ENCODE measurements at places on chromosomes 4 and X.

DNA sequence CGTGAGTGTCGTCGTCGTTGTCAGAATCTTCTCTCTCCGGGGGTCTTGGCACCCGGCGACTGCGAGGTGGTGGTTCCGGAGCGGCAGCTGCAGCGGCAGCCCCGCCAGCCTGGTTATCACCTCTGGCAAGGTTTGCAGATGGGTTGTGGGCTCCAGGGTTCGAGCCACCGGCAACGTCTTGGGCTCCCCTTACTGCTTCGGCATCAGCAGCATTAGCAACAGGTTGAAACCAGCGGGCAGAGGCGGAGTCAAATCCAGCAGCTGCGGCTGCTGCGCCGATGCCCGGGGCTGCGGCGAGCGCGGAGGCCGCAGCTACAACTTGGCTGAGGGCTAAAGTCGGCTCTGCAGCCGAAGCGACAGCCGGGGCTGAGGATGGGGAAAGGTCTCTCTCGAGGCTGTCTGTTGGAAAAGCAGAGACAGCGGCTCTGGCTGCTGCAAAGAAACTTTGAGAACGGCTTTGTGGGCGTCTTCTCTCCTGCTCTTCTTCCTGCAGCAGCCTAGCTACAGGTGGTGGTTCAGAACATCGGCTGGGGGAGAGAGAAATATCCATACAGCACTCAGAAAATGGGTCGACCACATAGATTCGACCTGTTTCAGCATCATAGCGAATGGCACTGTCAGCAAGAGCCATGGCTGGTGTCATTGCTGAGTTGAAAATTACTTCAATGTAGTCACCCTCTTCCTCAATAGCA is 3.6 kb downstream of the IRS4 start:
- DNase-seq: no peak

- no peak for DNase-seq
Observed at GRCh38 chr4:89212666-89213381, 94.8 kb downstream of the GPRIN3 start.

DNA sequence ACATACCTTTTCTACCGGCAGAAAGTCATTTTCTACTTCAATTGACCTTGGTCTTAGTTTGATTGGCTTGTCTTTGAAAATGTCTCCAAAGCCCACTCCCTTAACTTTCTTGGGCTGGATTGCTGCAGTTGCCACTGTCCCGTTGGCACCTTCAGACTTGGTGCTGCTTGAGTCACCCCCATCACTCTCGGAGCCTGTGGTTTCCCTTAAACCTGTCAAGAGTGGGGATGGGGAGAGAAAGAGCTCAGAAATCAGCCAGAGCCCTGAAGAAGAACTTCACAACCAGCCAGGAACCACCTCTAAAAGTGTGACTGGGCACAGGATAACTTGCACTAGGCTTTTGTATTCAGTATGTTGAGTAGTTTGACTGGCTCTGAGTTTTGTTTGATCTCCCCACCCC is 168.5 kb upstream of the MAP3K15 start:
- peak; percentile 34 for DNase-seq

- no peak for DNase-seq
Observed at GRCh38 chr4:71460371-71460770, 121.6 kb downstream of the SLC4A4 start.

- DNase-seq: no peak
Observed at GRCh38 chr4:101697266-101697665, 93.3 kb upstream of the BANK1 start.

DNA sequence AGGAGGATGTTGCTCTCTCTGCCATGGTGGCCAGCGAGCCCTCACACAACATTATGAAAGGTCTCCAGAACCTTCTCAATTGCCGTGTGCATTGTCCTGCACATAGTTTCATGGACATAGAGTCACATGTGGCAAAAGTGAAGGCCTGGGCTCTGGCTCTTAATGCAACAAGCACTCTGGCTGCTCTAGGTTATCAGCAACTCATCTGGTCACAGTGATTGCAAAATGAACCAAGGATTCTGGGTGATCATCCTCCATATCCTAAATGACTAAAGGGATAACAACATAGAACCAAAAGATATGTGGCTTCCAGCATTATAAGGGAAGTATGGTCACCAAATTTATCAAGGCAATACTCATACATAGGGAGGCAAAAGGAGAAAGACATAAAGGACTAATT is 175.2 kb downstream of the MGST2 start:
- no peak for DNase-seq
